ENCODE measurements at places on chromosomes 4 and X.
A peak's percentile ranks its signal among the peaks of the same experiment; 100 is the strongest.

- DNase-seq = no peak
Measured at GRCh38 chr4:121714548-121714947, 17.8 kb upstream of the ANXA5 start.

GRCh38 chr4:526189-526909 is 27.3 kb downstream of the PIGG start:
- no peak for DNase-seq

GRCh38 chr4:100641336-100641735 is 123.5 kb upstream of the EMCN start:
- no peak for DNase-seq

DNA sequence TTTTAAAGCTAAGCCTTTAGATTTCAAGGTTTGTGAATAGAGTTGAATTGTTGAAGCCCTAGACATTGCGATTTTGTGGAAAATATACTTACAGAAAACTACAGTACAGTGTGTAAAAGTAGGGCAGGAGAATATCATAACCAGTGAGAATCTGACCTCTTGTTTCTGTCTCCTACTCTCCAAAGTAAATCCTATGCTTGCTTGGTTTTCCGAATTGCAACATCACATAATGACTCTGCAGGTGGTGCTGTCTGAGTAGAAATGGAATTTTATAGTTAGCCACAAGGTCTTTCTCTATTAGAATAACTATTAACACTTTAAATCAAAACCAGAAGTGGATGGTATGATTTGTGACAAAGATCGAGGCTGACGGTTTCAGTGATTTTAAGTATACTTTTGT is 505.6 kb downstream of the RAPGEF2 start:
- no peak for DNase-seq

DNA sequence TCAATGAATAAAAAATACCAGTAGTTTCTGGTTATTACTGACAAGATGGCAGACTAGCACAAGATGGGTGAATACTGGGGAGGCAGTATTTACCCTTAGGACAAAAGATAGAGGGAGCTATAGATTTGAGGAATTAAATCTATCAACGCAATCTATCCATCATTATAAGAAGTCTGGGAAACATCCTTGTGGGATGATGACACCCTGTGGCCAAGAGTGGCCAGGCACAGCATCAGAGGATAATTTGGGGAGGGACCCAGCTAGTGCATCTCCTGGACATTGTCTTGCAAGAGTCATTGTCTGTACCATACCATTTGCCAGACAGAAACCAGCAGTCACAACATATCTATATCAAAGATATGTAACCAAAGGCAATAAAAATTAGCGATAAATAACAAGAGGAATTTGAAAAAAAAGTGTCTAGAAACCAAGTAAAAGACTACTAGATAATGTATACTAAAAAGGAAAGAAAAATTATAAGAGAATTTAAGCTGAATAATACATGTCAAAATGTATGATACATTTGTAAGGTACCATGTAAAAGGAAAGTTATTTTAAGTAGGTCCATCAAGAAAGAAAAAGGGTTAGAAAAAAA is 22.9 kb downstream of the KCTD8 start:
- DNase-seq = no peak

GRCh38 chr4:107825072-107825824 is 516 bp downstream of the SGMS2 start:
- peak; percentile 16 for DNase-seq

GRCh38 chr4:153142700-153143438 is 61.4 kb upstream of the TRIM2 start:
- DNase-seq = peak; percentile 49

DNA sequence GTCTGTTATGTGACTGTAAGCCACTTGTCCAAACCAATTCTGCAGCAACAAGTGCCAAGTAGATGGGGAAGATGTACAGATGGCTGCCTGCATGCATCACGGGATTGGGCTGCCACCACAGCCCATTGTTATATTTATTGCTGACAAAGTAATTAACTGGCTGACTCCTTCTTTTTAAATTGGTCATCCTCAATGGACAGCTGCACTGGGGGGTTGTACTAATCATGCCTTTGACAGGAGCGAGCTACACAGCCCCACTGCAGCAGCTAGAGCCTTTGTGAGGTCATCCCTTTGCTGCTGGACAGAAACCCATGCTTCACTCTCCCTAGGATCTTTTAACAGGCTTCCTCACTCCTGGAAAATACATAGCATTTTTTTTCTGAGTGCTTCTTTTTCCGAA is 146.7 kb upstream of the CXXC4 start:
- no peak for DNase-seq

DNA sequence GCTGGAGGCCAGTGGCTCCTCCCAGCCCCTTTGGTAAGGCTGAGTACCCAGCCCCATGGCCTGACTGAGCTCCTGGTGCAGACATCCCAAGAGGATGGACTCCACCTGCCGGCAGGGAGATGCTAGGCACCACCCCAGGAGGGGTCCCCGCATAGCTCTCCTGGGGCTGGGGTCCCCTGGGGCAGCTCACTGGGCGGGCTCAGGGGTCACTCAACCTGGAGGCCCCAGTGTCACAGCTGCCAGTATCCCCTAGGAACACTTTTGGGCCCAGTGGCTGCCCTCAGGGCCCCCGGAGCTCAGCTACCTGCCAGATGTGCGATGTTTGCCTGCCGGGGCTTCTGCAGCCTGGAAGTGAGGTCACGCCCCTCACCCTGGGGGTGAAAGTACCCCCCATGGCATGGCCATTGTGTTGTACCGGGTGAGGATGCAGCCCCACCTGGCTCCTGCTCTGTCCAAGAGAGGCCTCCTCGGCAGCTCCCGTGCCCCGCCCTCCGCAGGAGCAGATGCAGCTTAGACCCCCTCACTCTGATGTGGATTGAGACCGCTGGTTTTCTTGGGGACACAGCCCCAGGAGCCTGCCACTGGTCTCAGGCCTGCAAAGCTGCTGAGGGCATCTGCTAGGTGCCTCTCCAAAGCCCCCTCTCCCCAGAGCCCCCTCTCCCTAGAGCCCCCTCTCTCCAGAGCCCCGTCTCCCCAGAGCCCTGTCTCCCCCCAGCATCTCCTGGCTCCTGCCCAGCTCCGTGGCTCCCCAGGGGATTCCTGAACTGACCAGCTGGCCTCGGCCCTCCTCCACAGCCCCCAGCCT is 6.7 kb upstream of the HGFAC start:
- no peak for DNase-seq

- DNase-seq = no peak
Measured at GRCh38 chr4:118273642-118274041, 79.2 kb downstream of the PRSS12 start.

- DNase-seq = no peak
Measured at GRCh38 chr4:159395693-159396092, 292.8 kb downstream of the RAPGEF2 start.

GRCh38 chr4:92733231-92733630 is 429.5 kb downstream of the GRID2 start:
- no peak for DNase-seq

DNA sequence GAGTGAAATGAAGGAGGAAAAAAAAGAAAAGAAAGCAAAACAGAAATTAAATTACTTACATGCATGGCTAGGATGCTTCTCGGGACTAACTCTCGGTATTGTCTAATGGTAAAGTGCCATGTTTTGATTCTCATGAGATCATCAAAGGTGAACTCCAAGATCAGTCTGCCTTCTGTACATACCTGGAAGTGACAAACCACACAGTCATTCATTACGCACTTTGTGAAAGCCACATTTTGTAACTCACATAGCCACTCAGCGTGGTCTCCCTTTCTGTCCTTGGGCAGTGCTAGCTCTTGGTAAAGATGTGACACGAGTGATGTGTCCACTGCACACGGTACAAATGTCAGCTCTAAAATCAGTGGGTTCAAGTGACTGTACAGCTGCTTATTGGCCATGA is 309.8 kb downstream of the LDB2 start:
- DNase-seq = no peak

GRCh38 chr4:83692028-83692427 is 156.1 kb downstream of the GPAT3 start:
- DNase-seq = no peak

GRCh38 chr4:83307920-83308319 is 23.3 kb upstream of the COQ2 start:
- no peak for DNase-seq

DNA sequence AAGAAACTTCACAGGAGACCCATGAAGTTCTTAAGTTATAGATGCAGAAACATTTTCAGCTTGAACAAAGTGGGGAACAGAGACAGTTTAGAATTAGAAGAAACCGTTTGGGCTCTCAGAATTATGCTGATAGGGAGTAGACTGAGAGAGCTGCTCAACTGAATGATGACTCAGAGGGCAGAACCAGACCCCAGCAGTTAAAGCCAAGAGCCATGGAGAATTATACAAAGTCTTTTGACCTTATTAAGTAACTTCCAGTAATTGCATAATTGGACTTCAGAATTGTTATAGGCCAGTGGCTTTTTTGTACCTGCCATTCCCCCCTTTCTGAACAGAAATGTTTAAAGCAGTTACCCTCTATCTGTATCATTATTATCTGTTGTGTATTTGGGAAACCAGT is 642.1 kb downstream of the CCSER1 start:
- DNase-seq = no peak

GRCh38 chrX:12309744-12310076 is 171.4 kb downstream of the FRMPD4 start:
- DNase-seq = no peak

DNA sequence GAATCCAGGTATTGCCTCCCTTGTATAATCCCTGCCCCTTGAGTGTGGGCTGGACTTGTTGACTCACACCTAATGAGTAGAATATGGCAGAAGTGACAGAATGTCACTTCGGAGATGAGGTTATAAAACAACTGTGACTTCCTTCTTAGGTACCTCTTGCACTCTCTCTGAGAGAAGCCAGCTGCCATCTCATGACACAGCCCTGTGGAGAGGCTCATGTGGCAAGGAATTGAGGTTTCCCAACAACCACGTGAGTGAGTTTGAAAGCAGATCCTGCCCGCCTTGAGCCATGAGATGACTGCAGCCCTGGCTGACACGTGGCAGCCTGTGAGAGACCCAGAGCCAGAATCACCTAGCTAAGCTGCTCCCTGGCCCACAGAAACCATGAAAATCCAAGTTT is 13.5 kb downstream of the ASB11 start:
- DNase-seq = no peak

- no peak for DNase-seq
Measured at GRCh38 chr4:163237856-163238255, 71.2 kb upstream of the NAF1 start.

DNA sequence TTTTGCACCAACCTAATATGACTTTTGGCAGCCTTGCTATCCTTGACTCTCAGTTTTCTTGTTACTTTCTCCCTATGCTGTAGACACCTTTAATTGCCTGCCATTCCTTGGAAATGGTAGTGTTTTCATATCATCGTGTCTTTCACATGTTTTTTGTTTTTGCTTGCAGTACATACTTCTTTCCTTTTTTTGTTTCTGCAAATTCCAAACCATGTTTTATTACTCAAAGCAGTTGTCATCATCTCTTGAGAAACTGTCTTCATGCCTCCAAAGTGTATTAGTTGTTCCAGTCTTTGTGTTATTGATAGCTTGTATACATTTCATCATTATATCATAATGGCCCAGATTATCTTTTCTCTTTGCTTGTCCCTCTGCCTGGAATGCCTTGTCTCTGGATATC is 57.1 kb downstream of the PDLIM5 start:
- no peak for DNase-seq

DNA sequence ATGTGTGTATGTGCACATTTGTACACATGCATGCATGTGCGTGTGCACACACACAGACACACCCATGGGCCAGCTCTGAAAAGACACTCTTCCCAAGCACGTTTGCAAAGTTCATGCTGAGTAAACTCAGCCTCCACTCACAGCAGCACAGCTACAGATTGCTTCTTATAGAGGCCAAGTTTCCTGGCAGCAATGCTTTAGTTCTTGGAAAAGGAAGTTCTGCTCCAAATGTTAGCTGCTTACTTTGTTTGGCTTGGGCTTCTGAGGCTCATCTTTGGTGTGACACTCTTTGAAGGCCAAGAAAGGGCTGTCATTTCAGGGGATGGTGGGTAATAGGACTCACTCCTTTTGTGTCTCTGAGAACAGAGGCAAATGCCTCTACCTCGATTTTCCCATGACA is 6.6 kb downstream of the PLP1 start:
- no peak for DNase-seq

GRCh38 chr4:110484767-110485166 is 8.8 kb downstream of the ENPEP start:
- no peak for DNase-seq

GRCh38 chr4:96602661-96603060 is 762.8 kb downstream of the PDHA2 start:
- DNase-seq = no peak

DNA sequence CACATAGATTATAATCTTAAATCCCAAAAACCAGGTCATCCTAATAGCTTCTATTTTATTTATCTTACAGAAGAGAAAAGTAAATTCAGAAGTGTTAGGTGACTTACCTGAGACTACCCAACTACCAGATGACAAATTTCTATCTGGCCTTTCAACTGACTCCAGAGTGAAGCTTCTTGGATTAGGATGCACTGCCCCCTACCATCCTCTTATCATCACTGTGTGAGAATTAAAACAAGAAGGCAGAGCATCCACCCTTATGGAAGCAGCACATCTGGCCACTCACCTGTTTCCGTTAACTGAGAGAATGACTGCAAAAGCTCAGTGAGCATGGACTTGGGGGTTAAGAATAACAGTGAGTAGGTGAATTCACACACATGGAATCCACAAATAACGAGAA is 502.6 kb upstream of the TECRL start:
- DNase-seq = no peak

DNA sequence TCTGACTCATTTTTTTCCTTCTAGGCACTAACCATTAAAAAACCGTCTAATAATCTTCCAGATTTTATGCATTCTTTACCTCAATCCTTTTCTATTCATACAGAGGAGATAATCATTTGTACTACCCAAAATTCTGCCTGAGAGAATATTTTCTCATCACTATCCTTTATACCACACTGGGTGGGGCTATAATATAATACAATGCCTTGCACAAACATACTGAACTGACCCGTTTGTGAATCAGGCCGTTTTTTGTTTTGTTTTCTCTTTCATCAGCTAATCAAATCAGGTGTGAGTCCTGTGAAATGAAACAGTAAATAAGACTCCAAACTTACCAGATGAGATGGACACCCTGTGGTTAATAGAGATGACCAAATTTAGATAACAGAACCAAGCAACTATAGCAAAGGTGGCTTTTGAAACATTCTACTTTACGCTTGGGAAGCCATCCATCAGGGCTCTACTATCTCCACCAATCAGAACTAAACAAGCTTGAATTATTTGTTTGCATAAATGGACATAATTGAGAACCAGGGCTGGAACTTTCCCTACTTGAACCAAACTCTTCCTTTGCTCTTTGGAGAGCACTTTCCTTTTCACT is 573.0 kb downstream of the GABRG1 start:
- DNase-seq = no peak

DNA sequence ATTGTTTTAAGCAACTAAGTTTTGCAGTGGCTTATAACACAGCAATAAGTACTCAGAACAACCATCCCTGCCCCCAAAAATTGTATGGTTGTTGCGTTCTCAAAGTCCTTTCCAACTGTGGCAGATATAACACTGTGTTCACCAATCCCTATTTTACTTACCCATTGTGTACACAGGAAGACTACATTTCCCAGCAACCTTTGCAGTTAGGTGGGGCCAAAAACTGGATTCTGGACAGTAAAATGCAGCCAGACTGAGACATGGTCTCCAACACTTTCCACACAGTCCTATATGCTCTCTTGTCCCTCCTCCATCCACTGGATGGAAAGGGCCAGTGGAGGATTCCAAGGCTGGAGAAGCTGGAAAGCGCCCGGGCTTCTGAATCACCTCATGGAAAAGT is 523.6 kb downstream of the BCOR start:
- no peak for DNase-seq

- DNase-seq = no peak
Measured at GRCh38 chrX:37677243-37677642, 8.3 kb upstream of the XK start.

GRCh38 chr4:1274871-1275270 is 14.8 kb upstream of the MAEA start:
- DNase-seq = no peak
